ENCODE measurements at places on chromosomes 2 and 18.

DNA sequence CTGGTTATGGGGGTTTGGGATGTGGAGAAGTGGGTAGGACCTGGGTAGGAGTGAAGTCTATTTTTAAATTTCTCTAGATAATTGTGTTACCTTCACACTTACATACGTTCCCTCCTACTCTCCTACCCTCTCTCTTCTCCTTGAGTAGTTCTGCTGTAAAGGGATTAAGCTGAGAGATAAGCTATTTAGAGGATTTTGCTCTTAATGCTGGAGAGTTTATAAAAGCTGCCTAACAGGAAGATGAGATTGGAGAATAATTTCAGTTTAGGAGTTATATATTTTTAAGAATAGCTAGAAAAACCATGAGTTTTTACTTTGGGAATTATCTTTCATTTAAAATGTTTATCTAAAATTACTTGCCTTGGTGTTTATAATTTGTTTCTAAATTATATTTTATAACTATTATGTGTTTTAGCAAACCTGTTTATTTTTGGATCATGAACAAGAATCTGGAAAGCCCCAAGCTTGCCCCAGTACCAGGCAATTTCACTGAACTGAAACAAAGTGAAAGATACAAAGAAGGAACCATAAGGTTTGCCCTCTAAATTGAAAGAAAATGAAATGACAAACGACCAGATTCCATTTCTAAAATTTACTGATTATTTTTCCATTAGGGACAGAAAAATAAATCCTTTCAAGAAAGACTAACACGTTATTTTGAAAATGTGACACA is 101.5 kb downstream of the ZNF532 start:
- no peak for DNase-seq

DNA sequence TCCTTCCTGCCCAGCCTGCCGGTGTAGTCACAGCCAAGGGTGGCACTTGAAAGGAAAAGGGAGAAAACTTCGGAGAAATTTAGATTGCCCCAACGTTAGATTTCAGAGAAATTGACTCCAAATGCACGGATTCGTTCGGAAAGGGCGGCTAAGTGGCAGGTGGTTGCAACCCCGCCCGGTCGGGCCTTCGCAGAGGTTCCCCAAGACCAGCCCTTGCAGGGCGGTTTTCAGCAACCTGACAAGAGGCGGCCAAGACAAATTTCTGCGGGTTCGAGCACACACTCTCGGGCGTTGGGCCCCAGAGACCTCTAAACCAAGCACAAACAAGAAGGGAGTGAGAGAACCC is 4.8 kb downstream of the ONECUT2 start:
- no peak for DNase-seq

DNA sequence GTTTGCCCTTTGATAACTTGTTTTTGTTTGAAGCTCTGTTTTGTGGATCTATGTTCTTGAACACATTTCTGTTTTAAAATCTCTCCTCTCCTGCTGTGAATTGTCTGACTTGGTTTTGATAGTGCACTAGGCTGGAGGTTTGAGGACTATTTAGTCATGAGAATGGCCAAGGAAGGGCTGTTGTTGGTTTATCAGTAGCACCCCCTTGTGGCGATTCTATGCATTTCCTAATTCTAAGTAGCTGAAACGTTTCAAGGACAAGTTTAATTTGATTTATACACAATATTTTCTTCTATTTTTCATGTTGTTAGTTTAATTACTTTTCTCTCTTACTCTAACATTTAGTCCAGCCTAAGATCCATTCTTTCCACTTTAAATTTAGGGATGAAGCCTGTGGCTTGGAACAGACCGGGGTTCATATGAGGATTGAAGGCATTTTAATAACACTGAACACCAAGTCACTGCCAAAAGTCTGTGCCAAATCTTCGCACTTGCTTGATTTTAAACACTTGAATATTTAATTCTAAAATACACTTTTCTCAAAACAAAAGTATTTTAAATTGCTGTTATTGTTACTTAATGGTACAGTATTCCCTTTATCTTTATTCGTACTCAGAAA is 166.0 kb downstream of the SOCS6 start:
- DNase-seq: peak; percentile 30

DNA sequence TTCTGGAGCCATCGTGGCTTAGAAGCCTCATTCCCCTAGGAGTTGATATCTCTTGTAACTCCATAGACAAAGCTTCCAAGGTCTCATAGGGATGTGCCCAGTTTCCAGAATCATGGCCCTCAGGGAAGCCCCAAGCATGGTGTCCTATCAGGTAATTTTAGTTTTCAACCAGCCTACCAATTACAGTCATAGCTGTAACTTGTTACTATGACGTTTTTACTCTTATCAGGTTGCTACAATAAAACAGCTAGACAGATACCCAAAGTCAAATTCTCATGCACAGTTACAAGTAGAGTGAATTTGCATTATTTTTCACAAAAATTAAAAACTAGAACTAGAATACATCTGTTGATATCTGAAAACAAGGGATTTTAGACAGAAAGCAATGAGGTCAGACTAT is 8.9 kb downstream of the LYPD6 start:
- DNase-seq: no peak
